Stimulated activated naive B cell treated with anti-CD40 and anti-IgM and Interleukin-4, amounts not matched to agents 10 μg/mL and 1 μg/mL and 100 μg/mL, for 72 hours (primary cell): ENCODE measurements at places on chromosomes 11 and 22.

GRCh38 chr11:12410006-12410728 is 32.8 kb downstream of the PARVA start:
- DNase-seq, result no peak
- peaks cover 15% of the 10 kb centered on the region for H3K27me3 ChIP-seq
- H3K4me3 ChIP-seq, result no peak overlapping the region
- H3K27ac ChIP-seq, result no peak overlapping the region
- no peaks in the 10 kb centered on the region for H3K4me1 ChIP-seq
- no peaks in the 10 kb centered on the region for H3K36me3 ChIP-seq

GRCh38 chr11:86459682-86460460 is 85.2 kb downstream of the CCDC81 start:
- no peak for DNase-seq
- peaks cover 12% of the 10 kb centered on the region for H3K4me1 ChIP-seq
- H3K4me3 ChIP-seq, result no peak overlapping the region
- H3K27me3 ChIP-seq, result peaks cover 5% of the 10 kb centered on the region
- H3K36me3 ChIP-seq, result no peaks in the 10 kb centered on the region
- H3K27ac ChIP-seq, result no peak overlapping the region

DNA sequence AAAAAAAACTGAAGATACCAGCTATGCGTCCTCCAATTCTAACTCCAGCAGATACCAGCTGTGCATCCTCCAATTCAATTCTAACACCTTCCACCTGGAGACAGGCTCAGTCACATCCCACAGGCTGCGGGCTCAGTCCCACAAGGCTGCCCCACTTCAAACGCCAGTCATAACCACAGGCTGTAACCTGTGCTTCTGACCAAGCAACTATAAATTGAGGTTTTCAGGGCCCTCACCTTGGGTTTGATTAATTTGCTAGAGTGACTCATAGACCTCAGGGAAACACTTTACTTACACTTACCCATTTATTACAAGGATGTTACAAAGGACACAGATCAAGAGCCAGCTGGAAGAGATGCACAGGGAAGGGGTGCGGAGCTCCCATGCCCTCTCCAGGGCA is 32.4 kb upstream of the MSANTD2 start:
- no peak overlapping the region for H3K27ac ChIP-seq
- H3K4me3 ChIP-seq, result no peak overlapping the region
- no peak for DNase-seq
- peaks cover 19% of the 10 kb centered on the region for H3K27me3 ChIP-seq

DNA sequence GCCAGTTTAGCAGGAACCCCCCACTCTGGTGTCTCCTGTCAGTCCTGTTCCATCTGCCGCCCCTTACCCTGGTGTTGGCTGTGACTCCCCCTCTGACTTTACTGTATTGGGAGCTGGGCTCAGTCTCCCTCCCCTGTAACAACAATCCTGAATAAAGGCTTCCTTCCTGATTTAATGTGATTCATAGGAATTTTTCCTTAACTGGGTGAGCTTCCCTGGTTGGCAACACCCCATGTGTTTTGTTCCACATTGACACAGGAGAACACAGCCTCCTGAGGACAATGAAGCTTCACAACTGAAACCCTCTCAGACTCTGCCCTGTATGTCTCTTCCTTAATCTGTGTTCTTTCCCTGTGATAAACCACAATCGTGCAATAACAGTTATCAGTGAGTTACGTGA is 8.4 kb downstream of the APOL4 start:
- H3K27ac ChIP-seq, result no peak overlapping the region
- H3K4me1 ChIP-seq, result peaks cover 13% of the 10 kb centered on the region
- H3K27me3 ChIP-seq, result peaks cover 22% of the 10 kb centered on the region
- no peak for DNase-seq

- no peak overlapping the region for H3K27ac ChIP-seq
- peaks cover 12% of the 10 kb centered on the region for H3K4me1 ChIP-seq
- no peaks in the 10 kb centered on the region for H3K36me3 ChIP-seq
- no peak overlapping the region for H3K4me3 ChIP-seq
- H3K27me3 ChIP-seq, result peaks cover 44% of the 10 kb centered on the region
Observed at GRCh38 chr11:62315431-62315830, 16.6 kb upstream of the SCGB1D4 start.

GRCh38 chr11:86787656-86788055 is 12.7 kb upstream of the PRSS23 start:
- H3K27me3 ChIP-seq, result no peaks in the 10 kb centered on the region
- H3K4me3 ChIP-seq, result no peak overlapping the region
- H3K36me3 ChIP-seq, result no peaks in the 10 kb centered on the region
- no peak for DNase-seq

GRCh38 chr11:119650251-119650650 is 78.7 kb downstream of the NECTIN1 start:
- H3K36me3 ChIP-seq, result no peaks in the 10 kb centered on the region
- no peak overlapping the region for H3K4me3 ChIP-seq
- no peak overlapping the region for H3K27ac ChIP-seq

GRCh38 chr22:46027211-46028105 is 50.5 kb upstream of the WNT7B start:
- H3K4me3 ChIP-seq, result peak overlapping the region; percentile 79
- no peak overlapping the region for H3K27ac ChIP-seq
- peaks cover 38% of the 10 kb centered on the region for H3K27me3 ChIP-seq
- H3K36me3 ChIP-seq, result no peaks in the 10 kb centered on the region
- no peak for DNase-seq

GRCh38 chr22:50621948-50622722 is 5.8 kb downstream of the ARSA start:
- H3K36me3 ChIP-seq, result peaks cover 16% of the 10 kb centered on the region
- H3K4me3 ChIP-seq, result peak overlapping the region; percentile 80
- peaks cover 55% of the 10 kb centered on the region for H3K4me1 ChIP-seq
- DNase-seq, result no peak

DNA sequence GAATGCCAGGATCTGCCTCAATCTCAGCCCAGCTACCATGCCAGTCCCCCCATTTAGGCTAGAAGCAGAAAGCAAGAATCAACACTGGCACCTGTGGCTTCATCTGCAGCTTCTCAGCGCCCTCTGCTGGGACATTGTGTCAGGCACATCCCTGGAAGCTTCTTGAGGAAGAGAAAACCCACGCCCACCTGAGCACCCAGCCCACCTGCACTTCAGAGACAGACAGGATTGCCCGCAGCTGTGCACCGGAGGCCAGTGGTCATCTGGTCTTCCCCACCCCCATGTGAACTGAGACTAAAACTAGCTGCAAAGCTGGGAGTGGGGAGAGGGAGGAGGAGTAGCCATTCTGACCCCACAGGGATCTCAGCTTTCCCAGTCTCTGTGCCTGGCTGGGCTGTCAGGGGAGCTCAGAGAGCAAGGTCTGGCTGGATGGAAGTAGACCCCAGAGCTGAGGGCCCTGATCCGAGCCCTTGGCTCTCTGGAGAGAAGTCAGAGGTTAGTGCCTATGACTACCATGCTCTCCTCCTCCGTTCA is 66.8 kb downstream of the FEZ1 start:
- no peaks in the 10 kb centered on the region for H3K36me3 ChIP-seq
- H3K27me3 ChIP-seq, result peaks cover 37% of the 10 kb centered on the region
- DNase-seq, result peak; percentile 33
- H3K4me1 ChIP-seq, result peaks cover 6% of the 10 kb centered on the region
- no peak overlapping the region for H3K4me3 ChIP-seq

DNA sequence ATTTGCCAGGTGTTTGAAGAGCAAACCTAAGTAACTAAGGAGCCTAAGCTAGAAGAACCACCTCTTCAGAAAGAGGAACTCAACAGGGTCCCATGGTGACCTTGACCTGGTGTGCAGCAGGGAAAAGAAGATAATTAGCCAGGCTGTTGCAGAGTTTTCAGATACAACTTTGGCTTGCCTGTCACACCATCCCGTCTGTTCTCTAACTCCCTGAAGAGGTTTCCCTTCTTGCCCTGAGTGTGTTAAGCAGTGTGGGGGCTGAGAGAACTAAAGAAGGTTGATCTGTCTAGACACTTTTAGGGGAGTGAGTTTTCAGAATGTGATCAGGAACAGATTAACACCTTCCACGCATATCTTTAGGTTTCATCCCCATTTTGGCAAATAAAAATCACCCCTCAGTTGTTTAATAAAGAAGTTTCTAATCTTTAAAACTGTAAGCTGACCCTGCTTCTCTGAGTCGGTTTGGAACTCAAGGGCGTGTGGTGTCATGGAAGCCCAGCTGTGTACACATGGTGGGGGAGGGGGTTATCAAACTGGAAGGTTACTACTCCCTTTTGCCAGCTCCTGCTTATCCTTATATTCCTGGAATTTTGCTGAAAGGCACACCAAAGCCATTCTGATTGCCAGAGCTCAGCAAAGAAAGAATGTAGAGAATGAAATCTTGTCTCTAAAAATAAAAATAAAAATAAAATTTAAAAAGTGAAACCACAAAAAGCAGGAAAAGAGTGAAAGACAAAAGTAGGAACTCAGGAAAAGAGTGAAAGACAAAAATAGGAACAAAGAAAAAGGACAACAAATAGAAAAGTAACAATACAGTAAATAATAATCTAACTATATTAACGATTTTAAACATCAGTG is 70.2 kb downstream of the DBX1 start:
- no peak for DNase-seq
- peaks cover 11% of the 10 kb centered on the region for H3K27me3 ChIP-seq
- no peak overlapping the region for H3K4me3 ChIP-seq
- no peaks in the 10 kb centered on the region for H3K36me3 ChIP-seq
- H3K4me1 ChIP-seq, result peaks cover 9% of the 10 kb centered on the region

DNA sequence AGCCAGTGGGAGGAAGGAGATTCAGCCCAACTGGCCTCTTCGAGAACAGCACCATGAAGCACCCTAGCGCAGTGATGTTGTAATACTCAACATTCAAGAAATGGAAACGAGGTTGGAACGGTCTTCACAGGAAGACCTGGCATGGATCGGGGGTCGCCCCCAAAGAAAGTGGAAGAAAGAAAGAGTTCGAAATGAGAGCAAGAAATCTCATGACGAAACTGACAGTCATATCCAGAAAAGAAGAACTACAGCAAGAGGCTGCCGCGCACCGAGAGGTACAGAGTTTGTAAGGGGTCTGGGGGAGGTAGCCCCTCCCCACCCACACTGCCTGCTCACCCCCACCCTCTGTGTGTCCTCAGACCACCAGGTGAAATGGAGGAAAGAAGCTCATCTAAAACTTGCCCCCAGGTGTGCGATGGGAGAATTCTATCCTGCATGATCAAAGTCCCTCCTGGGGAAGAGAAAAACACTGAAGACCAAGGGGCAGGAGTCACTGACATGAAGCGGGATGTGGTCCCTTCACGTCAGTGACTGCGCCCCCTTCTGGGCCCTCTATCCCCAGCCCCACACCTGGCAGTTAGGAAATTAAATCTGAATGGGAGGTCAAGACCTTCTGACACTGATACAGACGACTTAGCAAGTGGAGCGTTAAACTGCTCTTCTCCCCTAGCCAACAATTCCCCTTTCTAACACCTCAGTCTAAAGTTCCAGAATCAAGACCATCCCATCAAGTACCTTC is 52.9 kb upstream of the SPATA19 start:
- no peak overlapping the region for H3K27ac ChIP-seq
- H3K36me3 ChIP-seq, result no peaks in the 10 kb centered on the region
- H3K4me1 ChIP-seq, result no peaks in the 10 kb centered on the region
- no peaks in the 10 kb centered on the region for H3K27me3 ChIP-seq
- H3K4me3 ChIP-seq, result no peak overlapping the region

- H3K36me3 ChIP-seq, result no peaks in the 10 kb centered on the region
- H3K27ac ChIP-seq, result no peak overlapping the region
- peaks cover 12% of the 10 kb centered on the region for H3K27me3 ChIP-seq
- DNase-seq, result no peak
- no peak overlapping the region for H3K4me3 ChIP-seq
- no peaks in the 10 kb centered on the region for H3K4me1 ChIP-seq
Observed at GRCh38 chr11:13062115-13062514, 53.0 kb downstream of the RASSF10 start.

- peaks cover 12% of the 10 kb centered on the region for H3K27me3 ChIP-seq
- no peak for DNase-seq
- H3K27ac ChIP-seq, result no peak overlapping the region
- peaks cover 17% of the 10 kb centered on the region for H3K4me1 ChIP-seq
Observed at GRCh38 chr11:293852-294661, 5.1 kb downstream of the PGGHG start.

GRCh38 chr22:36870250-36870649 is 9.4 kb downstream of the NCF4 start:
- peaks cover 63% of the 10 kb centered on the region for H3K36me3 ChIP-seq
- no peak for DNase-seq
- no peak overlapping the region for H3K27ac ChIP-seq
- H3K4me3 ChIP-seq, result no peak overlapping the region

- DNase-seq, result no peak
- H3K27ac ChIP-seq, result no peak overlapping the region
- no peaks in the 10 kb centered on the region for H3K4me1 ChIP-seq
- no peak overlapping the region for H3K4me3 ChIP-seq
- no peaks in the 10 kb centered on the region for H3K27me3 ChIP-seq
Observed at GRCh38 chr11:101618709-101619108, 34.9 kb upstream of the TRPC6 start.

DNA sequence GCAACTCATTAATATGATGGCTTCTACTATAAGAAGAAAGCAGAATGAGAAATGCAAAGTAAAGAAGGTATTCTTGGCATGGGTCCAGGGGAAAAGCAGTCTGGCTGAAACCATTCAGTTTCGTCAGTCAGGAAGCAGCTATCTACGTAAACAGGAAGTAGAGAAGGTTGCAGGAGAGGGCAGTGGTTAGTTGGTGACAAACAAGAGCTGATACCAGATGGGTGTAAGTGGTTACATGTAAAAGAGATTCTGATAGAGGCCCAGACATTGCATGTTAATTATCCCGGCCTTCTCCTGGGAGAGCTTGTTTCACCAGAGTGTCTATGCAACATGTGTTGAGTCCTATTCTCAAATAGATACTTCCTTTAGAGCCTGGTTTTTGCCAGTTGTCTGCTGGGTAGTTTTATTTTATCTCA is 58.4 kb upstream of the PSMA1 start:
- DNase-seq, result peak; percentile 61
- H3K27ac ChIP-seq, result peak overlapping the region; percentile 63
- no peak overlapping the region for H3K4me3 ChIP-seq

DNA sequence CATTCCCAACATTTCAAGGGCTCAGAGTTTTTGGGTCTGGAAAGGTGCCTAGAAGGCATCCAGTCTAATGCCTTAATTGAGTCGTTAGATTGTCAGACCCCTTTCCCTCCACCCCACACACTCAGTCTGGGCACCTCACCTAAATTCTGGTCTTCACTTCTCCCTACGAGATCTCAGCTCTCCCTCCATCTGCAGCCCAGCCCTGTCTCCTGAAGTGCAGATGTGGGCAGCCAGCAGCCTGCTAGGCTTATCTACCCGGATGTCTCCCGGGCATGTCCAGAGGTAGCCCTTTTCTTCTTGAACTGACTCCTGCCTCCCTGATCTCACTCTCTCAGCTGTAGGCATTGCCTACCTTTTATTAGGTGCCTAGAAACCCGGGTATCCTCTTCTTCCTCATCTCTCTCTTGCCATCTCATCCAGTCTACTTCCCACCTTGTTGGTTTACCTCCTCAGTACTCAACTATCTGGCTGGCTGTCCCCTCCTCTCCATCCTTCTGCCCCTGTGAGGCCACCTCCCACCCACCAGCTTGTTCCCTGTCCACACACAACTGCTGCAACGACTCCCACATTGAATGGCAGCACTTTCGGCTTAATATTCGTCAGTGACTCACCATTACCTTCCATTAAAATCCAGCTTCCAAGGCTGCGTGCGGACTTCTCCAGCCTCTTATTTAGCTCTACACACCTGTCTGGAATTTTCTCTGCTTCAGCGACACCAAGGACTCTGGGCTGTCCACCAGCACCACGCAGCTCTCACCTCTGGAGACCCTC is 6.2 kb downstream of the SEPTIN3 start:
- H3K4me3 ChIP-seq, result peak overlapping the region; percentile 55
- peaks cover 19% of the 10 kb centered on the region for H3K4me1 ChIP-seq
